ENCODE measurements at places on chromosomes 2 and 18.

DNA sequence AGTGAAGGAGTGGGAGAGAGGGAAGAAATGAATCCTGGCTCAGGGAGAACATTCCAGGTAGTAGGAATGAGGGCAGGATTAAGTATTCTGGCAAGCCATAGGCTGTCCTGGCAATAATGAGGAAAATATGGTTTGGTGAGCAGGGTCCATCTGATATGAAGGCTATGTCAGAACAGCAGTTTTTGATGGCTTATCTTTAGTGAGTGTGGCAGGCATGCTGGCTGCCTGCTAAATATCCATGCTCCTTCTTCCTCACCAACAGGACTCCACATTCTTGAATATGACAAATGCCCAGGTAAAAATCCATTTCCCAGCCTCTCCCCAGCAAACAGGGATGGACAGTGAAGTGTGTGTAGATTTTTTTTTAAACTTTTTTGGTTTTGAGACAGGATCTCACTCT lies 13.2 kb upstream of the CTIF start:
- H3K27ac ChIP-seq: no peak overlapping the region
- H3K27me3 ChIP-seq: no peaks in the 10 kb centered on the region
- no peak for DNase-seq
- no peak overlapping the region for H3K4me3 ChIP-seq
- H3K36me3 ChIP-seq: no peaks in the 10 kb centered on the region
- H3K4me1 ChIP-seq: no peaks in the 10 kb centered on the region

DNA sequence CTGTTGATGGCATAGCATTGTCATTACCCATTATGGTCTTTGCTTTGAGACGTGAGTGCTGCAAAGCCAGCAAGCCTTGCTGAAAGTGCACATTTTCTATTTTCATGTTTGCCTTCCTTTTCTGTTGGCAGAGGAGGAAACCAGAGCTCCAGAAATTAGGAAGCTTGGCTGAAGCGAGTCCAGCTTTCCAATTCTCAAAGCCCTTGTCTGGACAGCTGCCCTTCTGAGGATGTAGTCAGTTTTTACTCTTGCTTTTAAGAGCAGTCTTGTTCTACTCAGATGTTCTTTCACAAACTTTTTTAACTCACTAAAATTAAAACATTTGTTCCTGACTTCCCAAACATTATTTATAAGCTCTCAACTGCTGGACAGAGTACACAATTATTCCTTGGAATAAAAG lies 93.8 kb downstream of the ICOS start:
- DNase-seq: no peak
- H3K4me1 ChIP-seq: peaks cover 4% of the 10 kb centered on the region
- no peak overlapping the region for H3K27ac ChIP-seq
- no peaks in the 10 kb centered on the region for H3K27me3 ChIP-seq

DNA sequence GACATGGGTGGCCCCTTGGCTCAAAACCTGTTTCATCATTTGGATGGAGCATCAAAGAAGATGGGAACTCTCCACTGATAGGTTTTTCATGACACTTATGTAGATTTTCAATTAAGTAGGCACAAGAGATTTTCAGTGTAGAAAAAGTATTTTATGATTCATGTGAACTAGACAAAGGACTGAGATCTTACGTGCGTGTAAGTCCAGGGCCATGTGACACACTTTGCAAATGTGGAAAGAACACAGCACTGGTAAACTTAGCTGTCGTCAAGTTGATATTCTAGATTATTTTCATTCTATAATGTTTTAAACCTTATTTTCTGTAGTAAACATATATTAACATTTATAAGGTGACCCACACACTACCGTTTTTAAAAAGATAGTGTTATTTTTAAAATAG lies 37.4 kb downstream of the RNF144A start:
- peaks cover 3% of the 10 kb centered on the region for H3K4me1 ChIP-seq
- no peaks in the 10 kb centered on the region for H3K27me3 ChIP-seq

DNA sequence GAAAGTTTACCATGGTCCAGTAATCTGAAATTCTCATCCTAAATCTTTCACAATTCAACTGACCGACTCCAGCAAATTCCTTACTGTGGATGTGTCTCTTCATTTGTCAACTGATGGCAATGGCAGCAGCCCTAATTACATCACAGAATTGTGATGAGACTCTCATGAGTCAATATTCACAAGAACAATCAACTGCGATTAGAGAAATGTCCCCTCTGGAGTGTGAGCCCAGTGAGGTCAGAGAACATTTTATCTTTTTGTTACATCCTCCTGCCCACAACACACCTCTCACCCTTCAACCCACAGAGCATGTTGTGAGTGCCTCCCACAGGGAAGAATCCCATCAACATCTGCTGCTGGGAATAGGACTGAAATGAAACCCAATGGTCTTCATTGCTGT lies 73.6 kb downstream of the CD226 start:
- no peaks in the 10 kb centered on the region for H3K4me1 ChIP-seq
- DNase-seq: no peak
- H3K27ac ChIP-seq: no peak overlapping the region
- H3K27me3 ChIP-seq: no peaks in the 10 kb centered on the region
- no peak overlapping the region for H3K4me3 ChIP-seq
- no peaks in the 10 kb centered on the region for H3K36me3 ChIP-seq

GRCh38 chr2:187552828-187553681 lies 1.2 kb downstream of the TFPI start:
- DNase-seq: no peak
- no peaks in the 10 kb centered on the region for H3K36me3 ChIP-seq
- peak overlapping the region; percentile 77 for H3K27ac ChIP-seq
- H3K27me3 ChIP-seq: no peaks in the 10 kb centered on the region
- H3K4me3 ChIP-seq: peak overlapping the region; percentile 57

- peaks cover 6% of the 10 kb centered on the region for H3K4me1 ChIP-seq
- H3K36me3 ChIP-seq: no peaks in the 10 kb centered on the region
- no peak for DNase-seq
- no peak overlapping the region for H3K27ac ChIP-seq
- no peaks in the 10 kb centered on the region for H3K27me3 ChIP-seq
These were observed 81.9 kb downstream of the DGKD start for GRCh38 chr2:233436191-233436581.

DNA sequence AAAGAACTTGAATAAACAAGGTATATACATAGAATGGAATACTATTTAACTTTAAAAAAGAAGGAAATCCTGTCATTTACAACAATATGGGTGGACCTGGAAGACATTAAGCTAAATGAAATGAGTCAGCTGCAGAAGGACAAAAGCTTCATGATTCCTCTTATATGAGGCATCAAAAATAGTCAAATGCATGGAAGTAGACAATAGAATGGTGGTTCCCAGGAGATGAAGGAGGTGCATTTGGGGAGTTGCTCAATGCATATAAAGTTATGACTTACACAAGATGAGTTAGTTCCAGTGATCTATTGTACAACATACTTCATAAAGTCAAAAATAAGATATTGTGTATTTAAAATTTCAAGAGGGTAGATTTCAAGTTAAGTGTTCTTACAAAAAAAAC lies 426.1 kb upstream of the UBE2E3 start:
- no peaks in the 10 kb centered on the region for H3K27me3 ChIP-seq
- no peak overlapping the region for H3K4me3 ChIP-seq
- no peak overlapping the region for H3K27ac ChIP-seq
- no peaks in the 10 kb centered on the region for H3K4me1 ChIP-seq
- DNase-seq: no peak
- H3K36me3 ChIP-seq: no peaks in the 10 kb centered on the region

GRCh38 chr18:52950155-52950554 lies 610.2 kb downstream of the DCC start:
- H3K27ac ChIP-seq: no peak overlapping the region
- DNase-seq: no peak
- no peak overlapping the region for H3K4me3 ChIP-seq
- H3K27me3 ChIP-seq: no peaks in the 10 kb centered on the region
- H3K4me1 ChIP-seq: no peaks in the 10 kb centered on the region

GRCh38 chr2:130908832-130909231 lies 72.1 kb downstream of the ARHGEF4 start:
- H3K36me3 ChIP-seq: no peaks in the 10 kb centered on the region
- no peak overlapping the region for H3K27ac ChIP-seq
- H3K4me1 ChIP-seq: no peaks in the 10 kb centered on the region
- H3K27me3 ChIP-seq: peaks cover 4% of the 10 kb centered on the region

DNA sequence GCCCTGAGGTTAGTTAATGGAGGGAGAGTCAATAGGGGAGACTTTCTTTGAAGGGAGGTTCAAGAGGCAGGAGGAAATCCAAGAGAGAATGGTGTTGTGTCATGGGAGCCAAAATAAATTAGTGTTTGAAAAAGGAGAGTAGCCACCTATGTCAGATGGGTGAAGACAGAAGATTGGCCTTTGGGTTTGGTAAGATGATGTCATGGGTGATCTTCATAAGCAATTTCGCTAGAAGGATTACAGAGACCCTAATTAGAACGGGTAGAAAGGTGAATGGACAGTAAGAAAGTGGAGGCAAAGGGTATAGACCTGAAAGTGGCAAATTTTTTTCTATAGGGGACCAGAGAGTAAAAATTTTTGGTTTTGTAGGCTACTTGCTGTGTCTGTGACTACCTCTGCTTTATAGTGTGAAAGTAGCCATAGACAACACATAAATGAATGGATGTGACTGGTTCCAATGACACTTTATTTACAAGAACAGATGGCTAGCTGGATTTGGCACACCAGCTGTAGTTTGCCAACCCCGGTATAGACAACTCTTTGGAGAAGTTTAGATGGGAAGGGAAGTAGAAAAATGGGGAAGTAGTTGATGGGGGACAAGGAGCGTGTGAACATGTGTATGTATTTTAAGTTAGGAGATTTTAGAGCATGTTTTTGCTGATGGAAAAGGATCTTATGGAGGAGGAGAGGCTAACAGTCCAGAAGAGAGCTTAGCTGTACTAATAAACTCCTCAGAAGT lies 9.3 kb downstream of the STAMBP start:
- DNase-seq: no peak
- peaks cover 29% of the 10 kb centered on the region for H3K36me3 ChIP-seq
- no peak overlapping the region for H3K4me3 ChIP-seq
- no peak overlapping the region for H3K27ac ChIP-seq
- H3K4me1 ChIP-seq: peaks cover 9% of the 10 kb centered on the region
- no peaks in the 10 kb centered on the region for H3K27me3 ChIP-seq

GRCh38 chr2:112020561-112020960 lies 34.5 kb upstream of the TMEM87B start:
- no peaks in the 10 kb centered on the region for H3K4me1 ChIP-seq
- H3K4me3 ChIP-seq: no peak overlapping the region
- DNase-seq: no peak
- H3K36me3 ChIP-seq: peaks cover 67% of the 10 kb centered on the region
- H3K27me3 ChIP-seq: no peaks in the 10 kb centered on the region

DNA sequence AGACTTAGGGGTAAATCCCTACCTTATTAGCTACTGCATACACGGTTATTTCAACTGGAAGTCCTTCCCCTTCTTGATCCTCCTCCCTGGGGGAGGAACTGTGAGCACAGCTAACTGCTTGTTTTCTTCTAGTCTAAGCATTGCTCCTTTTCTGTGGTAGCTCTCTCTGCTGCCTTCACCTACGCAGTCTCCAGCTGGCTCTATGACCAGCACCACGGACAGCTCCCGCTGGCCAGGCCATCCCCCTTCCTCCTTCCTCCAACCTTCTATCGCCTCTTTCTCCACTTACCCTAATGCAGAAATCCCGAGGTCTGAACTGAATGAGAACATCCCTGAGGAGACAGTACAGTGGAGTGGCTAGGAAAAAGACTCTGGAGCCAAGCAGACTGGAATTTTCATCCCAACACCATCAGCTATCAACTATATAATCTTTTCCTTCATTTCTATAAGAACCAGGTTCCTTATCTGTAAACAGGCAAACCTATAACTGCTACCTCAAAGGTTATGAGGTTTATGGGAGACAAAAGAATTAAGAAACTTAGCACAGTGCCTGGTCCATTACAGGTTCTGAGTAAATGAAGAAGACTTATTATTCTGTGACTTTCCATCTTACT lies 4.7 kb upstream of the CFAP65 start:
- no peaks in the 10 kb centered on the region for H3K36me3 ChIP-seq
- no peaks in the 10 kb centered on the region for H3K4me1 ChIP-seq
- no peak overlapping the region for H3K27ac ChIP-seq

DNA sequence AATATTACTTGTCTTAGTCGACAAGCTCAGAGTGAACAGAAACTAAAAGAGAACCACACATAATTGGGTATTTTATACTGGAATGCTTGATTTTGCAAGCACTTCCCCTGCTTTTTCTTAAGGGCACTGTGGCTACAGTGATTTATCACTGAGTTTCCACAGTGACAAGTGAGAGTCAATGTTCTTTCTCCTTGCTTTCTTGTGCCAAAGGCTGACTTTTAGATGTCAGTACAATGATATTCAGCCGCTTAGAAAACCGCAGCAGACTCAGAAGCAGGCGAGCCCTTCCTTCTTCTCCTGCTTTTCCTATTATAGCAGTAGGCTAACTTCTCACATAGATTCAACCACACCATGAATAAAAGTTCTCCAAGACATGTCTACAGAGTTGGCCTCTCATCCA lies 1603.6 kb upstream of the NXPH2 start:
- DNase-seq: no peak
- H3K4me1 ChIP-seq: no peaks in the 10 kb centered on the region
- no peak overlapping the region for H3K4me3 ChIP-seq
- no peaks in the 10 kb centered on the region for H3K36me3 ChIP-seq
- no peaks in the 10 kb centered on the region for H3K27me3 ChIP-seq
- no peak overlapping the region for H3K27ac ChIP-seq

DNA sequence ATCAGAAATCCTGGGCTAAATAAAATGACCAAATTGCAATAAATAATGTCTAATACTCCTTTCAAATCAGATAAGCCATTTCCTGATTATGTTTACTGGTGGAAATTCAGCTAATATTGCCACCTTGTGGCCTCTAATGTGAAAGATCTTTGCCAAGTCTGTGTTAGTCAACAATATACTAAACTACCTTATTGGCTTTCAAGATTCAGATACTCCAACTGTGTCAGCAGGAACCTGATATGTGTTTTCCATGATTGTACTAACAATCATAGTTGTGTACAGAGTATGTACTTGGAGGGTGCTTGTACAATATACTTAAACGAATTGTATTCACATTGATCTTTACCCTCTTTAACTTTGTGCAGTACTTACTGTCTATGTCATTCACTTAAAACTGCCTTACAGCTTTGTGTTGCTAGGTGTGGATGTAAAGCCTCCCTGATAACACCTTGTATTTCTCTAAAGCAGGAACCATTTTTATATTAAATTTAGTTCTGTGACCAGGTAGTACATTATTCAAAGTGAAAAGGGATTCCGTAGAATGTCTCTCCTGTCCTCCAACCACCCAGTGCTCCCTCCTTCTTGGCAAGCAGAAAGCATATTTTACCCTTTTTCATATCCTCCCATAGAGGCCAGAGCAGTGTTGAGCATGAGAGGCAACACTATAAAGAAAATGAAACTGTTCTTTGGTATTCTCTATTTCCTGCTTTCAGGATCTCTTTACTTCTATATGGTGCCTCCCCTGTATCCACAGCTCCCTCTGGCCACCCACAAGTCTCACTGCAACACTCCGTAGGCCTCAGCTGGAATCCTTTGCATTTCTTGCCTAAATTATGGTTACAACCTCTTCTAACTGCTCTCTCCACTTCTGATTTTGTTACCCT lies 75.2 kb upstream of the C2orf15 start:
- no peaks in the 10 kb centered on the region for H3K27me3 ChIP-seq
- H3K4me1 ChIP-seq: no peaks in the 10 kb centered on the region
- no peaks in the 10 kb centered on the region for H3K36me3 ChIP-seq
- H3K4me3 ChIP-seq: peak overlapping the region; percentile 14
- DNase-seq: no peak
- no peak overlapping the region for H3K27ac ChIP-seq
